Inflammatory macrophage treated with lipopolysaccharide for 1 hour (primary cell): ENCODE measurements at places on chromosomes 5 and 9.

DNA sequence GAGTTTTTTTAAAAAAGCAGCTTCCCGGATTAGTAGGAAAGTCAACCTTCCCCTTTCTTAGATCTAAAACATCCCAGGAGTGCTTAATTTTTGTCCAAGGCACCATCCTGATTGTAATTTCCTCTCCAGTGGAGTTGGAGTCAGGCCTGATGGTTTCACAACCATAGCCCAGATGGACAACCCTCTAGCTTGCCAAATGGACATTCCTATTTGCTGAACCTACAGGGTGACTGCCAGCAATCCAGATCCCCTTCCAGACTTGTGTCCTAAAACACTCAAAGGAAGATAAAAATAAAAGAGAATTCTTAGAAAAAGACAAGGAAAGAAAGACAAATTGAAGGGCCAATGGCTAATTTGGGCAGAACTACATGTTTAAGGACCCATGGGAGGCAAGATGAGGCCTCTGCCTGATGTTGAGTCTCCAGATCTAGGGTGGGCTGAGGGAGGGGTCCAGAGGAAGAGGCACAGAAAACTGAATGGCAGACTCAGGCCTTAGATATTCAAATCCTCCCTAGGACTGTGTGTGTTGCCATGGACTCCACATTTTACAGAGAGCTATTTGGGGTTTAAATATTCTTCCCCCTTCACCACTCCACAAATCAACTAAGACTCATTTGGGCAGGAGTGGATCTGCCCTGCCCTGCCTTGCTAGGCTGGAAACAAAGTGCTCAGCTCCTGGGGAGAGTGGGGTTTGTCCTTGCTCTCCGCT, 38.5 kb upstream of the SLC44A1 start:
- DNase-seq, result no peak

DNA sequence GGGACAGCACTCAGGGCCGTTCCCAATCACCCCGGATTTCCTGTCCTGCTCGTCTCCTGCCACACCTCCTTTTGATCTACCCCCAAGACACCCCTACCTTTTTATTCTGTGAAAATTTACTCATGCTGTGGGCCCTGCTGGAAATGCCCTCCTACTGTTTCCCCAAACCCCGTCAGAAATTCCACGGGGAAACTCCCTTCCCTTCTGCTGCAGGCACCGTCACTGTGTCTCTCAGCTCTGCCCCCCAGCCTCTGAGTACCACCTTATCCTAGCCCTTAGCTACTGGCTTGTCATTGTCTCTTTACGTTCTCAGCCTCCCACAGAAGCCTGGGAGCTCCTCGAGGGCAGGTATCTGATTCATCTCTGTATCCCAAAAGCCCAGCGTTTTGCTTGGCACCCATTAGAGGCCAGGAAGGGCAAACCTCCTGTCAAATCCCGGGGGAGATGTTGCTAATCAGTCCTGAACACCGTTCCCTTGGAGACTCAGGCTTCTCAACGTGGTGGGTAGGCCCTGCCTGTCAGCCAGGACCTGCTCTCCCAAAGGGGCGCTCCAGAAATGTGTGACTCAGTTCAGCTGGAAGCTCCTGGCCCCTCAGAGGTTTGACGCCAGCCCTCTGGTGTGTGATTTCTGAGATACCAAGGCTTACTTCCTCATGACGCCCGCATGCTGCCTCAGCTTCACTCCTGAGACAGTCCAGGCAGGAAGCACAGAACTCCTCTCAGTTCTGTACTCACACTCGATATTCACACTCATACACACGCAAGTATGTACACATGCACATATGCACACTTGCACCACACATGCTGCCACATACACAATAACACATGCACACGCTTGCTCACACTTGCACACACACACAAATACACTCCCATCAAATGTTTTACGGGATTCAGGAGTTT, 50.7 kb upstream of the GRHPR start:
- DNase-seq, result no peak

DNA sequence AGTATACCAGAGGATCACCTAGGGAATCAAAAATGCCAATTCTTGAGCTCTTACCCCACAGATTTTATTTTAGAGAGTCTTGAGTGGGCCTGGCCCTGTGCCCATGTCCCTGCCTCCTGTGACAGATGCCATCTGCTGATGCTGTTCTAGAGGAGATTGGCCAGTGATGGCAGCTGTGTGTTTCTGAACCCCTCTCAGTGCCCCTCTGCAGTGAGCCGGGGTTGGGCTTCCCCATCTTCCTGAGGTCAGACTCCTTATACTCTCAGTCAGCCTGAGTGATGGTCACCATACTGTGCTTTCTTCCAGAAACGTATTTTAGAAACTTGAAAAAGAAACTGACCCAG, 6.1 kb downstream of the PTCD2 start:
- DNase-seq, result no peak

DNA sequence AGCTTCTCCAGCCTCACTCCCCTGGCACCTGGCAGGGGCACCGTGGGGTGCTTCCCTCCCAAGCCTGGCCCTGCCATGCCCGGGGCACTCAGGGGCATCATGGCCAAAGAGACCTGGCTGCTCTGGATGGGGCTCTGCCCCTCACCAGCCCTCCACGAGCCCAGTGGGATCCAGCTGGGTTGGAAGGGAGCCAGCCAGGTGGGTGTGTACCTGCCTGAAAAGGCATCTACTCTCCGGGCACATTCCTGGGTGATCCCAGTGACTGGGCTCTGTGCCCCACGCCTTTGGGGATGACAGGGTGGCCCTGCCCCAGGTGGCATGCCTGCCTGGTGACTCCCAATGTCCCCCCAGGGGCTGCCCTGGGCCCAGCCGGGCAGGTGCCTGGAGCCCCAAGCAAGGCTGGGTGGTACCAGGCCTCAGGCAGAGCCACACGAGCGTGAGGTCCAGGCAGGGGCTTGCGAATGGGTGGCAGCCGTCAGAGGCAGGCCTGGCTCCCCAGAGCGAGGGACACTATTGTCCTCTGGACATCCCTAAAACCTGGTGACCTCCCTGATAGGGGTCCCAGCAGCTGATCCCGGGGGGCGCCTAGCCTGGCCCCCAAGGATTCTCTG, 777 bp downstream of the GPSM1 start:
- no peak for DNase-seq

GRCh38 chr9:110936719-110937452, 101.4 kb downstream of the LPAR1 start:
- peak; percentile 45 for DNase-seq

DNA sequence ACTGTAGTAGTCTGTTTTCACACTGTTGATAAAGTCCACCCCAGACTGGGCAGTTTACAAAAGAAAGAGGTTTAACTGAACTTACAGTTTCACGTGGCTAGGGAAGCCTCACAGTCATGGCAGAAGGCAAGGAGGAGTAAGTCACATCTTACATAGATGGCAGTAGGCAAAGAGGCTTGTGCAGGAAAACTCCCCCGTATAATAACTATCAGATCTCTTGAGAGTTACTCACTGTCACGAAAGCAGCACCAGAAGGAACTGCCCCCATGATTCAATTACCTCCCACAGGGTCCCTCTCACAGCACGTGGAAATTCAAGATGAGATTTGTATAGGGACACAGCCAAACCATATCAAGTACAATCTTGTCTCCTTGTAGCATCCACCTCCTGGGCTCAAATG, 21.1 kb downstream of the PARP8 start:
- DNase-seq, result no peak

GRCh38 chr5:154470947-154471870, 6.8 kb downstream of the HAND1 start:
- no peak for DNase-seq

DNA sequence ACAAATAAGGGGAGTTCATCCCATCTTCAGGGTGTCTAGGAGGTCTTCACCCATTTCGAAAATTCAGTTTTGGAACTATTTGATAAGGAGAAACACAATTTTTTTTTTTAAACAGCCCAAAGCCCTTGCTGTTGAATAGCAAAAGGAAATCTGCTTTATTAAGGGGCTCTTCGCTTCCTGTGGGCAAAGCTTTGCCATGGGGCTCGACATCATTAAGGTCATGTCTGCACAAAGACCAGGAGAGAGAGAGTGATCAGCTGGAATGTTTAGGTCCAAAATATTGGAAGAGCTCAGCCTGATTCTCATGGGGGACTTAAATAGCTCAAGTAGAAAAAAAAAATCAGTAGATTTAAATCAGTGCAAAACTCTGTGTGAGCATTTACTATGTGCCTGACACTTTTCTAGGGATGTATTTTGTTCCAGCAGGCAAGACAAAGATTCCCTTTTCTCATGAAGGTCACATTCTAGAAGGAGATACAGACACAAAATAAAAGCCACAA, 564.6 kb upstream of the KLF4 start:
- no peak for DNase-seq

- no peak for DNase-seq
These were observed 207.5 kb upstream of the TBCA start for GRCh38 chr5:77983482-77984199.

DNA sequence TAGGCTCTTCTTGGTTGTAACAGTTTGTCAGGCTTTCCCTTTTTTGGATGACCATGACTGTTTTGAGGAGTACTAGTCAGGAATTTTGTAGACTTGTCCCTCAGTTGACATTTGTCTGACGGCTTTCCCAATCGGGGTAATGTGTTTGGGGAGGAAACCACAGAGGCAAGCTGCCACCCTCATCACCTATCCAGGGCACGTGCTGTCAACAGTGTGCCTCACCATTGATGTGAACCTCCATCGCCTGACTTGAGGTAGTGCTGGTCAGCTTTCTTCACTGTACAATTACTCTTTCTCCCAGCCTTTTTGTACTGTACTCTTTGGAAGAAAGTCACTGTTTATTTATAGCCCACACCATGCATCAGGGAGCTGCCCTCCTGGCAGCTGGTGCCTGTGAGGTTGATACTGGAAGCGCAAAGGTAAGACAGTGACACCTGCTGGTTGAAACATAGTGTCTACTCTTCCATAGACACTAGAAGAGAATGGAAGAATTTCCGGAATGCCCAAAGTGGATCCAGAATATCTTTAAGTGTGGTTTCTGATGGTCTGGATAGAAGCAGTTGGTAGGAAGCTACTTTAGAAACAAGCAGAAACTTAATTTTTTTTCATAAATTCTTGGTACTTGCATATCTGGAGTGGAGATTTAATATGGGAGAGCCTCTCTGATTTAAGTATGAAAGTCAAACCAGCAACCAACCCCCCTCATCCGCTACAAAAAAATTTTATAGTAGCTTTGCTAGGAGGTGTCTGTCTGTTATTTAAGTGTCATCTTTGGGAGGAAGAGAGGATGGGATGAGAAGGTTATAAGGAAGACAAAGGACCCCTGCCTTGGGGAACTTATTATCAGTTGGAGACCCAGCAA, 69.3 kb downstream of the SNX30 start:
- peak; percentile 43 for DNase-seq
